ENCODE measurements at places on chromosomes 12 and 14. TPM values are rescaled to one million over a fixed set of nuclear protein-coding genes. Genes with fewer than 3 reads are reported as not detected.

The TAS2R50 gene
- 0.18 TPM for total RNA-seq

The TCL1B gene
- not detected for total RNA-seq

The NELL2 gene
- 0.28 TPM for total RNA-seq

The DTX1 gene
- 0.44 TPM for total RNA-seq

The HRK gene
- 0.44 TPM for total RNA-seq

The FOS gene
- 26.8 TPM for total RNA-seq

The KLRC3 gene
- total RNA-seq, result 0.74 TPM

The C12orf56 gene
- 2.8 TPM for total RNA-seq

The CMKLR1 gene
- 0.03 TPM for total RNA-seq

The DDN gene
- 0.51 TPM for total RNA-seq

The TMEM116 gene
- total RNA-seq, result 10.2 TPM

The SLC2A14 gene
- total RNA-seq, result not detected

The FLRT2 gene
- 4.5 TPM for total RNA-seq

The PGF gene
- 7.3 TPM for total RNA-seq

The PIP4P1 gene
- total RNA-seq, result 34.8 TPM

The NANOG gene
- 0.62 TPM for total RNA-seq

Data from Panc1 (cell line).